ENCODE measurements at places on chromosomes 1 and 21.

DNA sequence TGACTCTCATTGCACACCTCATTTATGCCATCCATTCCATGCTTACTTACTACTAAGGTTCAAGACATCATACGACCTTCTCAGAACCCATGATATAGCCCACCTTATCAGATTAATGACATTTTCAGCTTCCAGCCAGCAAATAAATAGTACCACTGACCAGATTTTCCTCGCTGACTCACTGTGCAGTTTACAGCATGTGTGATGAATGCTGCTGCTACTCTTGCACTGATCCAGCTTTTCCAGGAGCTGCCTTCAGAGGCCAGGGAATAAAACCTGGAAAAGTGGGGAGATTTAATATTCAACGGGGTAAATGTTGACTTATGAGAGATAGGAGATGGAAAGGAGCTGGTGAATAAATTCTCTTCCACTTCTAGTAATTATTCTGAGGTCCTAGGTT lies 247.1 kb downstream of the COL11A1 start:
- no peak for DNase-seq

DNA sequence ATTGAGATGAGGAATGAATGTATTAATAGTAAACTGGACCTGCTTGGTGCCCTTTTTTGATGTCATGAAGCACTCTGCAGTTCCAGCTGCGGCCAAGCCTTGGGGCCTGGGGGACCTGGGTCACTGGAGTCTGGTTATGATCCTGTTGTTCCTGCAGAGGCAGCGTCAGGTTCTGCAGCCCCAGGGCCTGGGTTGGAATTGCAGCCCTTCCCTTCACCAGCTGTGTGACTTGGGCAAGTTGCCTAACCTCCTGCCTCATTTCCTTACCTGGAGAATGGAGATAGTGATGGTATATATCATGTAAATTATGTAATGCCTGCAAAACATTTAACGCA lies 9.1 kb upstream of the ATP5PO start:
- DNase-seq, result no peak

GRCh38 chr1:55117941-55118340 lies 78.6 kb downstream of the PCSK9 start:
- DNase-seq, result no peak

DNA sequence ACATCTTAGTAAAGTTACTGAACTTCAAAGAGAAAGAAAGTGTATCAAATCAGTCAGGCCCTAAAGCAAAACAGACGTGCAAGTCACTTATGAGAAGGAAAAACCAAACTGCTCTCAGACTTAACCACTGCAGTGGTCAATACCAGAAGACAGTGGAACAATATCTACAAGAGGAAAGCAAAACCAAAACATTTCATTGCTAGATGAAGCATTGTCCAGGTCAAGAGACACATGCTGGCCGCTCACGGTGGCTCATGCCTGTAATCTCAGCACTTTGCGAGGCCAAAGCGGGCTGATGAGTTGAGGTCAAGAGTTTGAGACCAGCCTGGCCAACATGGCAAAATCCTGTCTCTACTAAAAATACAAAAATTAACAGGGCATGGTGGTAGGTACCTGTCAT lies 82.0 kb upstream of the MROH9 start:
- DNase-seq, result no peak

DNA sequence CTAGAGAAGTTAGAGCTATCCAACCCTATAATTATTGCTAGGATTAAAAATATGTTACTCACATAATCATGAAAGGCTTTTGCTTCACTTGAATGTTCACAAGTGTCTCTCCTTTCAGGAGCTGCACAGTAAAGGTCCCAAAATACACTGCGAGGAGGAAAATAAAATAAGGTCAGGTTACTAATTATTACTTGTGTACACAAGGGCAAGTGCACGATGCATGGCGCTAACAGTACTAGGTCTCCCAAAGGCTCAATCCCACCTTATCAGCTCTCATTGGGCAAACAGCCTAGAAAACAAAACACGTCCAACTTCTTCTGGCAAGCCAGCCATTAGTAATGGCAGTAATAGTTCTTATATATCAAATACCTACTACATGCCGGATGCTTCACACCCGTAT lies 4.4 kb downstream of the SSBP3 start:
- DNase-seq, result no peak

DNA sequence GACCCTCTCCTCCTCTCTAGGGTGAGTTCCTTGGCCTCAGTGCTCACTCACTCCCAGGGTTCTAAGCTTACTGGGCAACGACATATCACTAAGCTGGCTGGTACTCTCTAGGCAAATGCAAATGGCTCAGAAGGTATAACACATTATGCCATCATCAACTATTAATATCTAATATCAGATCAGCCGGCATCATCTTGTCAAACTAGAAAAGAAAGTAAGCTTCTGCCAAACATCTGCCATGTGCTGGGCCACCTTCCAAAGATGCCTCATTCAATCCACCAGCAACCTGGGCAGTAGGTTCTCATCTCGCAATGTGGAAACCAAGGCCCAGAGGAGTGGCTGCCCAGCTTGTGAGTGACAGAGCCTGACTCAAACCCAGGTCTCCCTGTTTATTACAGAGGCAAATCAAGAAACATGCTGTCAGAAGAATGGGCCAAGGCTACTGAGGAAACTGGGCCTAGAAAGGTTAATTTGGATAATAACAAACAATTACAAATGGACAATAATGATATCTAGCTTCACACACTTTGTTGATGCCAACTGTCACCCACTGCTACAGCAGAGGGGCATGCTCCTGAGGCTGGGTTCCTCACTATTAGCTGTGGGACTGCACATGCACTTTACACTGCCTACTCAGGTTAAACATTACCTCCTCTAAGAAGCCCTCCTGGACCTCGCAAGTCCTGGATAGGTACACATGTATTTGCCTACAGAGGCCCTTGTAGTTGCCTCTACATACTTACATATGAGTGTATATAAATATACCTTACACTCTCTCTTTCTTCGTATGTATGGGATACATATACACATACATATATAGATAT lies 183.3 kb upstream of the JUN start:
- DNase-seq, result no peak

GRCh38 chr1:24254783-24255182 lies 64.4 kb upstream of the GRHL3 start:
- DNase-seq, result no peak

- no peak for DNase-seq
These were observed 51.5 kb upstream of the ARHGEF16 start for GRCh38 chr1:3403011-3403345.

GRCh38 chr1:199290186-199290585 lies 651.3 kb downstream of the PTPRC start:
- no peak for DNase-seq
